ENCODE measurements at places on chromosomes 2 and 18.

DNA sequence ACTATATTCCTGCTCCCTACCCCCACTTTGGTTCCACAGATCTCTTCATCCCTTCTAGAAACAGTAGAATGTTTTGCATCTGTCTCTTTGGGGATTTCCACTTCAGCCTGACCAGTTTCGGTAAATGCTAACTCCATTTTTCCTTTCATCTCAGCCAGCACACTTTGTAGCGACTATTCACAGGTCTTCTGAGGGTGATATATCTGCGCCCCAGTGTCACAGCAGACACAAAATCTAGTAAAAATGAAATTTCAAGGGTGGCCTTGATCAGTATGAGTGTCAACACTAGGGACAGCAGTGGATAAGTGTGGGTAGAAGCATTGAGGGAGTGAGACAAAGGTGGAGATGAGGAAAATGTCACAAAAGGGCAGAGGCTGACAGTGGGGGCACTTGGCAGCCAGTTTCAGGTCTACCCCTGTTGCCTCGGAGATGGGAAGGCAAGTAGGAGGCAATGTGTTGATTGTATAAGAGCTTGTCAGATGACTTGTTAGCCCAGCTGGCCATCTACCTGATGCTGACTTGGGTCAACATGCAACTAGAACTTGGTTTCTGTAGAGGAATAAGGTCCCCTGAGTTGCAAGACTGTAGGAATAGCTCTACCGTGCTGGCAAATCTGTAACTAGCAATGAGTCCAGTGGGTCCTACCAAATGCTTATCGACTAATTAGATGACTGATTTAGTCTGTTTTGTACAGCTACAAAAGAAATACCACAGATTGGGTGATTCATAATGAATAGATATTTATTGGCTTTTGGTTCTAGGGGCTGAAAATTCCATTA is 60.7 kb downstream of the CXCR4 start:
- no peak for DNase-seq

GRCh38 chr2:112884869-112885505 is 26.0 kb upstream of the IL37 start:
- DNase-seq = peak; percentile 76

GRCh38 chr18:72834731-72835130 is 33.1 kb downstream of the NETO1 start:
- no peak for DNase-seq

DNA sequence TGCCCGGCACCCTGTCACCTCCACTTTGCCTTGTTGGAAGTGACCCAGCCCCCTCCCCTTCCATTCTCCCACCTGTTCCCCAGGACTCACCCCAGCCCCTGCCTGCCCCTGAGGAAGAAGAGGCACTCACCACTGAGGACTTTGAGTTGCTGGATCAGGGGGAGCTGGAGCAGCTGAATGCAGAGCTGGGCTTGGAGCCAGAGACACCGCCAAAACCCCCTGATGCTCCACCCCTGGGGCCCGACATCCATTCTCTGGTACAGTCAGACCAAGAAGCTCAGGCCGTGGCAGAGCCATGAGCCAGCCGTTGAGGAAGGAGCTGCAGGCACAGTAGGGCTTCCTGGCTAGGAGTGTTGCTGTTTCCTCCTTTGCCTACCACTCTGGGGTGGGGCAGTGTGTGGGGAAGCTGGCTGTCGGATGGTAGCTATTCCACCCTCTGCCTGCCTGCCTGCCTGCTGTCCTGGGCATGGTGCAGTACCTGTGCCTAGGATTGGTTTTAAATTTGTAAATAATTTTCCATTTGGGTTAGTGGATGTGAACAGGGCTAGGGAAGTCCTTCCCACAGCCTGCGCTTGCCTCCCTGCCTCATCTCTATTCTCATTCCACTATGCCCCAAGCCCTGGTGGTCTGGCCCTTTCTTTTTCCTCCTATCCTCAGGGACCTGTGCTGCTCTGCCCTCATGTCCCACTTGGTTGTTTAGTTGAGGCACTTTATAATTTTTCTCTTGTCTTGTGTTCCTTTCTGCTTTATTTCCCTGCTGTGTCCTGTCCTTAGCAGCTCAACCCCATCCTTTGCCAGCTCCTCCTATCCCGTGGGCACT is 4.5 kb downstream of the RETREG2 start:
- DNase-seq = peak; percentile 39

GRCh38 chr2:166485558-166486178 is 8.4 kb downstream of the SCN7A start:
- no peak for DNase-seq

GRCh38 chr2:120760446-120761135 is 24.9 kb downstream of the GLI2 start:
- DNase-seq = no peak

DNA sequence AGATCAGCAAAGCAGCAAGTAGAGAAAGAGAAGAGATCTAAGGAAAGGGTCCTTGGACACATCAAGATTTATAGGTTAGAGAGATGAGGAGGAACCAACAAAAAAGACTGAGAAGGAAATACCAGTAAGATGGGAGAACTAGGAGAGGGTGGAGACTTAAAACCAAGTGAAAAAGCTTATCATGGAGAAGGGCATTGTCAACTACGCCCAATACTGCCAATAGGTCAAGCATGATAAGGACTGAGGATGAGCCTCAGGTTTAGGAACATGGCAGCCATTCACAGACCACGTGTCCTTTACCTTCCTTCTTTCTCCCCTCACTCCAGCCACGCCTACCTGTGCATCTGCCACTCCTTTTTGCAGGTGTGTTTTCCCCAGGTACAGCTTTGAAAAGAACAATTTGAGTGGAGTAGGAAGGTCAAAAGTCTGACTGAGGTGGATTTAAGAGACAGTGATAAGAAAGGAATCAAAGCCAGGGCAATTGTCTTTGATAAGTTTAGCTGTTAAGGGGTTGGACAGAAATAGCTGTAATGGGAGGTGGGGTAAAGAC is 238.7 kb downstream of the STK39 start:
- no peak for DNase-seq

DNA sequence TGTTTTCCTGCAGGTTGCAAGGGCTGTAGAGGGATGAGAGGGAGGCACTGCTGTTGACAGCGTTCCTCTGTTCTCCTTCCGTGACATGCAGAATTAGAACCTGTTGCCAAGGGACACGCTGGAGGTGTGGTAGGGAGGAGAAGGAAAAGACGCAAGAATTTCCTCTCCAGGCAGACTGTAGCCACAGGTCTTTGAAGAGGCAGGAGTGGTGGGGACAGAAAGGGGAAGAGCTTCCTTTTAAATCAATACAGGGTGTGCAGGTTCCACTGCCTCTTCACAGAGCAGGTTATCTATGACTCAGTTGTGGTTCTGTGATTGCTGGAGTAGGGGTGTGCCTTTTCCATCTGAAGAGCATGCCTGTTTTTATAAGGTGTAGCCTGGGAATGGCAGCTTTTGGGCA is 133.0 kb downstream of the WDSUB1 start:
- DNase-seq = no peak

GRCh38 chr2:232456296-232457120 is 555 bp downstream of the ALPI start:
- no peak for DNase-seq

- no peak for DNase-seq
These were observed 305.6 kb upstream of the ZEB2 start for GRCh38 chr2:144825331-144826020.

- no peak for DNase-seq
These were observed 41.3 kb downstream of the VPS54 start for GRCh38 chr2:63977904-63978303.

DNA sequence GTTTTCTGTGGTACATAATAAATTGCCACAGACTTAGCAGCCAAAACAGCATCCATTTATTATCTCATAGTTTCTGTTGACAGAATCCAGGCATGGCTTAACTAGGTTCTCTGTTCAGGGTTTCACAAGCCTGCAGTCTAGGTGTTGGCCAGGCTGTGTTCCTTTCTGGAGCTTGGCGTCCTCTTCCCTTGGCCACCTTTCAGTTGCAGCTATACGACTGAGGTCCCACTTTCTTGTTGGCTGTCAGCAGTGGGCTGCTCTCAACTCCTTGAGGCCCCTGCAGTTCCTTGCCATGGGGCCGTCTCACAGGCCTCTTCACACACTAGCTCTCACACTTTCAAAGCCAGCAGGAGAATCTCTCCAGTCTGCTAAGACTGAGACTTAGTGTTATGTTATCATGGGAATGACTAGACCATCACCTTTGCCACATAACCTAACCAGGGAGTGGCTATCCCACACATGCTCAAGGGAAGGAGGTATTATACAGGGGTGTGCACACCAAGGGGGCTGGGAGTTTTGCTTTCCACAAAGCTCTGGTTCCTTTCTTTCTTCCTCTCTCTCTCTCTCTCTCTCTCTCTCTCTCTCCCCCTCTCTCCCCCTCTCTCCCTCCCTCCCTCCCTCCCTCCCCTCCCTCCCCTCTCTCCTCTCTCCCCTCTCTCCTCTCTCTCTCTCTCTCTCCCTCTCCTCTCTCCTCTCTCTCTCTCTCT is 15.8 kb downstream of the RIOK3 start:
- no peak for DNase-seq

All from CD4-positive, alpha-beta T cell (primary cell).